ENCODE measurements at places on chromosomes 3 and 15.

GRCh38 chr3:175940881-175941280 is 1081.7 kb downstream of the NAALADL2 start:
- no peak for DNase-seq

DNA sequence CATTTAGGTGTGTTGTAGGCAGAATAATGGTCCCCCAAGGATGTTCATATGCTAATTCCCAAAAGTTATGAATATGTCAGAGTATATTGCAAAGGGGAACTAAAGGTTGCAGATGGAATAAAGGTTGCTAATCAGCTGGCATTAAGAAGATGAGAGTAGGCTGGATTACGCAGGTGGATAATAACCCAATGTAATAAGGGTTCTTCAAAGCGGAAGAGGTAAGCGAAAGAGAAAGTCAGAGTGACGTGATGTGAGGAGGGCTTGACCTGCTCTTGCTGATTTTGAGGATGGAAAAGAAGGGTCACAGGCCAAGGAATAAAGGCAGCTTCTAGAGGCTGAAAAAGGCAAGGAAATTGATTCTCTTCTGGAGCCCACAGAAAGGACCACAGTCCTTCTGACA is 104.0 kb downstream of the STRIT1 start:
- no peak for DNase-seq

DNA sequence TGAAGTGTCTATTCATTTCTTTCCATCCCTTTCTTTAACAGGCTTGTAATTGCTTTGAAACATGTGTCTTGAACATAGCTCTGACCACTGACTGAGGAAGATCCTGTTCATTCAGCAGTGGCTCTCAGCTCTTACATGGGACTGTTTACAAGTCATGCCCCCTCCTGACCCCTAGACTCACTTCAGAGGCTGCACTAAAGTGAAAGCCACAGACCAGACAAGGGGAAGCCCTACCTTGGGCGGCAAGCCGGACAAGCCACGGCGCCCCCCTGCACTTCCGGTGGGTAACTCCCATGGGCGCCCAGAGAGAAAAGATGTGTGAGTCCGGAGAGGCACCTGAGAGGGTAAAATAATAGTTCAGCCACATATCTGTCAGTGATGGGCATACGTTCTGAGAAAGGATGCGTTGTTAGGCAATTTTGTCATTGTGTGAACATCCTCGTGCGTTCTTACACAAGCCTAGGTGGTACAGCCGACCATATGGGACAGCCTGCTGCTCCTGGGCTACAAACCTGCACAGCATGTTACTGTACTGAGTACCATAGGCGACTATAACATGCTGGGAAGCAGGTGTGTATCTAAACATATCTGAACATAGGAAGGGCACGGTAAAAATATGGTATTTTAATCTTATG is 116.2 kb downstream of the CHSY1 start:
- DNase-seq: no peak

DNA sequence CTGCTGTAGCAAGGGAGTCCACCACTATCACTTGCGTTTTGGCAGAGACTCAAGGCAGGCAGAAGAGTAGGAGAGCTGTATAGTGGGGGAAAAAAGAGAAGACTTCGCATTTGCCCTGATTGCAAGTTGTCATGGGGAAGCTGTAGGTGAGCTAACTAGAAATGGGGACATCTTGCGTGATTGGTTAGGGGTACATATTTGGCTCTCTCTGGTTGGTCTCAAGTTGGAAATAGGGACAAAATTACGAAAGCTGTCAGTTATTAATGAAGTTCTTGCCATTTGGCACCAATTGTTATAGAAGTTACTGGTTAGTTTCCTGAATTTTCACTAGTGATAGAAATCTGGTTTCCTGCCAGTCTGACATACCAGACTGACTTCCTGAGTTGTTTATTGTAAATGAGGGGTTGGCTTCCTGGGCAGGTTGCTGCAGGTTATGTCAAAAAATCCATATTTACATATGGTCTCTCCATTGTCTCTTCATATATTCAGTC is 8.2 kb upstream of the SENP7 start:
- no peak for DNase-seq

GRCh38 chr3:161422171-161422700 is 50.9 kb upstream of the SPTSSB start:
- DNase-seq: no peak

- DNase-seq: no peak
Observed at GRCh38 chr3:101128786-101129185, 135.6 kb upstream of the ABI3BP start.

- DNase-seq: no peak
Observed at GRCh38 chr3:11603628-11604027, 40.1 kb downstream of the VGLL4 start.

GRCh38 chr3:43006825-43007224 is 27.7 kb downstream of the GASK1A start:
- no peak for DNase-seq

Data from NCI-H1105 (cell line).